ENCODE measurements at places on chromosomes 3 and 15.
A peak's percentile ranks its signal among the peaks of the same experiment; 100 is the strongest.

GRCh38 chr15:95664450-95664849, 666.0 kb upstream of the NR2F2 start:
- DNase-seq: no peak

GRCh38 chr3:178392511-178392926, 143.7 kb upstream of the KCNMB2 start:
- DNase-seq: no peak

DNA sequence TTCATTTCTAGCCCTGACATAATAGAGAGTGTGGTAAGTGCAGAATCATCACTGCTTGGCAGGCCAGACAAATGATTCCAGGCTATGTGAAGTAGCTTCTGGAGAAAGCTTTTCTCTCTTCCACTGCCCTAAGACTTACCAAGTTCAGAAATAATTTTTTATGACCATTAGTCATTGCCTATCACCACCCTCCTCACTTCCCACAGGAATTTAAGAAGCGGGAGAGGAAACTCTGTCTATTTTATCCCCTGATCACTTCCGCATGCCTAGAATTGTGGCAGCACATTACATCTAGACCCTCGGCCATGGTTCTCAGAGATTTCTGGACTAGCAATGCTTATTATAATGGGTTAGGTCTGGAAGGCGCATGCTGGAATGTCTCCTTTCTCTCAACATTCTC, 397.8 kb upstream of the NR2F2 start:
- no peak for DNase-seq

GRCh38 chr15:89472785-89473256, 23.6 kb downstream of the RHCG start:
- DNase-seq: peak; percentile 46

GRCh38 chr3:152729906-152730305, 105.0 kb upstream of the P2RY1 start:
- no peak for DNase-seq

DNA sequence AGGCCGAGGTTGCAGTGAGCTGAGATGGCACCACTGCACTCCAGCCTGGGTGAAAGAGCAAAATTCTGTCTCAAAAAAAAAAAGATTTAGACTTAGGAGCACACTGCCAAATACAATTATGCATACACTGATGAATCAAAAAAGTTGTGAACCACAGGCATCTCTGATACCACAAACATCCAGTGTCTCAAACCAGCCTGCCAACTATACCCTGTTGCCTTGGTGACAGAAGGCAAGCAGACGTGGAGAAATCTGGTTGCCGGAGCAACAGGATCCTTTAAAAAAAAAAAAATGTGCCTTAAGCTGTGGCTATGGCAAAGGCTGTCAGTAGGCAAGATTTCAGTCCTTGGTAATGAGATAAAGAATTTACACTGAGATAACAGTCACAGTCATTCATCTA, 202.3 kb downstream of the NEK10 start:
- DNase-seq: peak; percentile 36

DNA sequence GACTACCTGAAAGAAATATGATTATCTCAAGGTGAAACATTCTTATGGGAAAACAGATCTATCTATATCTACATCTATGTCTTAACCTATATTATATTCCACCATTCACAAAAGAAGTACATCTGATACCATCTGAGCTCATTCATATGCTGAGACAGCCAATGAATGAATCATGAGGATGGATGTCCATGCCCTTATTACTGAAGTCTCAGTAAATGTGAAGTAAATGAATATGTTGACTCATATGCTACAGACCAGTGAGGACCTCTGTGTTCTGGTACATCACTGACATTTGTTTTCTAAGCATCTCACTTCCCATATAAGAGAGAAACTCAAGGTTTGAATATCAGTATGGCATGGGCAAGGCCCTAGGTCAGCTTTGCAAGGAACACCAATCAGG, 311.2 kb upstream of the TMC3 start:
- no peak for DNase-seq

- DNase-seq: peak; percentile 41
These were observed 1.4 kb downstream of the LOXL1 start for GRCh38 chr15:73927476-73928240.

DNA sequence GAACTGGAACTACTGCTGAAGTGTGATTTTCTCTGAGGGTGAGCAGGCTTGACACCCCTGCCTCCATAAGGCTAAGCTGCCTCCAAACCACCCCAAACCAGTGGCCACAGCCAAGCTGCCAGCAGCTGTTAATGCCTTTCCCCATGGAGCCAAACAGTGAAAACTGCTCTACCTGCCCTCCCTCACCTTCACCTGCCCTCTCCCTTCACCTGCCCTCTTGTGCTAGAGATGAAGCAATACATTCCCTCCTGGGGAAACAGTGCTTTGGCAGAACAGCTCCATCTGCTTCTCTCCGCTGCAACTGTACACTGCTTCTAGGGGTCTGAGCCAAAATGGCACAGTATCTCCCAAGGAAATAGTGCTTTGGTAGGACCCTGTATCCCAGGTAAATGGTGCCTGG, 374.1 kb downstream of the FHIT start:
- DNase-seq: no peak

GRCh38 chr3:43616034-43616433, 5.8 kb downstream of the ANO10 start:
- DNase-seq: no peak

DNA sequence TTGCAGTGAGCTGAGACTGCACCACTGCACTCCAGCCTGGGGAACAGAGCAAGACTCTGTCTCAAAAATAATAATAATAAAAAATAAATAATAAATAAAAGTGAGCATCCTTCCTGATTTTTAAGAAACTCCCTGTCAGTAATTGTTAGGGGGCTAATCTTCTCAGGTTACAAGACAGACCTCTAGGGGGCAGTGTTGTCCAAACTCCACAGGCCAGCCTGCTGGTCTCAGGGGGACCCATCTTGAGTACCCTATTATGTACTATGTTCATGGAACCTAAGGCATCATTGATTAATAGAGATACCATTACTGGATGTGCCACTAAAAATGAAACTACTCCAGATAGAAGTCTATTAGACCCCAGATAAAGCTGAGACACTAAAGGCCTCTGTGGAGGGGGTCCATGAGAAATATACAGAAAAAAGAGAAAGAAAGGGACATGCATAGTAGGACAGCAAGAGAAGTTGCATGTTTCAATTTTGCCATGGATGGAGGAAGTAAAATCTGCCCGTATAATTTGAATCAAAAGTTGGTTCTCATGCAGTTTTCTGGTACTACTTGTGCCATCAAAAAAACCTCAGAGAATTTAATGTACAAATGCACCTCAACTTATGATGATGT, 85.5 kb upstream of the CDV3 start:
- no peak for DNase-seq

DNA sequence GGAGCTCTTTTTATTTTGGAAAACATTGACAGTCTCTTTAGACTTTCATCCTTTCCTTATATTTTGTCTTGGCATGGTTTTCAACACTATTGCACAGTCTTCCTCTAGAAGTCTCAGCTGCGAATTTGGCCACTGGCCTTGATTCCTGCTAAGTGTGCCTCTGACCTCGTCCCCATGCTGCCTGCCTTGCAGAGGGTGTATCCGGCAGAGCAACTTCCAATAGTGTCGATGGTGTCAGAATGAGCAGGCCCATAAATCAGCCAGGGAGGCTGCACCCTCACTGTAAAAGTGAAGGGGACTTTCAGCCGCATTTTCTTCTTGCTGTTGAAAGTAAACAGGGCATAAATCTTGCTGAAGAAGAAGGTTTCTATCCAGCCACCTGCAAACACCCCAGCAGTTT, 336.7 kb upstream of the TRIM42 start:
- no peak for DNase-seq

GRCh38 chr3:130950641-130951040, 56.8 kb downstream of the ATP2C1 start:
- no peak for DNase-seq

DNA sequence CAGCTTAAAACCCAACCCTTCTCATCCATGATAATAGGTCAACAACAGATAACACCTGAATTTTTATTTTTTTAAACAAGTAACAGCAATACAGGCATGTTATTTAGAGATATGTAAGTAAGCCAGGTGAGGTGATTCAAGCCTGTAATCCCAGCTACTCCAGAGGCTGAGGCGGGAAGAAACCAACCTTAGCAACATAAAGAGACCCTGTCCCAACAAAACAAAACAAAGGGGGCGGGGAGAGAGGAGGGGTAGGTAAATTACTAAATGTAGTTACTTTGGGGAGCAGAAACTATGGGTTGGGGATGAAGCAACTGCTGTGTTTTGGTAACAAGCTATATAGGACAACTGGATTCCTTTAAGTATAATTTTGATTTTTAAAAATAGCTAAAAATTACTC, 47.0 kb downstream of the GNB4 start:
- DNase-seq: no peak

GRCh38 chr3:42080453-42080872, 10.7 kb upstream of the TRAK1 start:
- DNase-seq: no peak

DNA sequence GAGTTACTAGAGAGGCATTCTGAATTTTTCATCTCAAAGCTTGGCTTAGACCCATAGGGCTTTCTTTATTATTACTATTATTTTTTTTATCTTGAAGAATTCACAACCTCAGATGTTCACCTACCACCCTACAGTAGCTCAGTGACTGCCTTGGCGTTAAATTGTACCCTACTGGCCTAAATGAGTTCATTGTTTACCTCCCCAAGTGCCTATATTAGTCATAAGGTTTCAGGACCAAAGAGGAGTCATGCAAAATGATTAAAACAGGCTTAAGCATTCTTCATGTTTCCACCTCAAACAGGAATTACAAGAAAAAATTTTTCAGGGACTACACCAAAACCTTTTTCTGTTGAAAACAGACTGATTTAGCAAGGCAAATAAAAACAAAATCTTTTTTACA, 751.5 kb downstream of the SQOR start:
- DNase-seq: no peak

- DNase-seq: no peak
These were observed 165.0 kb downstream of the SUCNR1 start for GRCh38 chr3:152038490-152038889.

GRCh38 chr15:54150255-54150654, 172.0 kb downstream of the UNC13C start:
- DNase-seq: no peak

DNA sequence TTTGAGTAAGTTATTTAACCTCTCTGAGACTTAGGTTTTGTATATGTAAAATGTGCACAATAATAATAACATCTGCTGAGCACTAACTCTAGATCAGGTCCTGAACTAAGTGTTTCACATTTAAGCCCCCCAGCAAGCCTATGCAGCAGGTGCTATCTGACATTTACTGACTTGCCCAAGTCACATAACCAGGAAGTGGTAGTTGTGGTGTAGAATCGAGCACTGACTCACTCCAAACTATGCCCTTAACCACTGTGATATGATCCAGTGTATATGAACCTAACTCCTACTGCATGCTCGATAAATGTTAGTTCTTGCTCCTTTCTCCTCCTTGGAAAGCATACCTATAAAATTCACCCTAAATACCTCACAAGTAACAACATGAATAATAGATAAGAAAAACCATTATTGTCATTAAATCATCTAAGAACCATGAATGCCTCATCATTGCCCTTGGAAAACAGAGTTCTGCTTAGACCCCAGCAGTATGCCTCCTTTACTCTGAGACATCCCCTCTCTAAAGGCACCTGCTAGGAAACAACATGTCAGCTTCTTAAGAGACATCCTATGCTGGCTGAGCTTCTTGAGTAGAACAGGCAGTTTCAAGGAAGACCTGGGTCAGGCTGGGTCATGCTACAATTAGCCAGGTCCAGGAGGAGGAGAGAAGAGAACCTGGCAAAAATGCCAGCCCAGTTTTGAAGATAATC, 3.0 kb upstream of the SHC4 start:
- no peak for DNase-seq

GRCh38 chr3:46383951-46384330, 13.2 kb downstream of the CCR5 start:
- no peak for DNase-seq

GRCh38 chr3:51682079-51682478, 11.0 kb downstream of the TEX264 start:
- DNase-seq: no peak

GRCh38 chr3:52873433-52874159, 23.8 kb downstream of the STIMATE start:
- no peak for DNase-seq

GRCh38 chr3:15918988-15919387, 121.2 kb upstream of the ANKRD28 start:
- no peak for DNase-seq

- no peak for DNase-seq
These were observed 222.1 kb upstream of the LMCD1 start for GRCh38 chr3:8279476-8279875.

DNA sequence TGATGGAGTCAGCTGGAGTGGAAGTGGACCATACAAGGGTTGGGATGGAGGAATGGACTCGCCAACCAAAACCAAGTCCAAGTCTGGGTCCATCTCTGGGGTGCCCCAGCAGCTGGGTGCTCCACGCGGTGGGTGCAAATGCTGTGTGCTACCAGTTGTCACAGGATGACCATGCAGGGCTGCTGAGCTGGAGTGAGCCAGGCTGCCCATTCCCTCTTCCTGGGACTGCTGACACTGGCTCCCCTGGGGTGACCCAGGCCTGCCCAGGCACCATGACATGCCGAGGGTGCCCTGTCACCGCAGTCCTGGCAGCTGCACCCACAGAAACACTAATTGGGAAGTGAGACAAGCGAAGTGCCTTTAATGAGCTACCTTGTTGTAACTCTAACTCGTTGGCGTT, 140.2 kb downstream of the TPRA1 start:
- no peak for DNase-seq

- no peak for DNase-seq
These were observed 20.1 kb upstream of the PLSCR5 start for GRCh38 chr3:146625186-146625775.

DNA sequence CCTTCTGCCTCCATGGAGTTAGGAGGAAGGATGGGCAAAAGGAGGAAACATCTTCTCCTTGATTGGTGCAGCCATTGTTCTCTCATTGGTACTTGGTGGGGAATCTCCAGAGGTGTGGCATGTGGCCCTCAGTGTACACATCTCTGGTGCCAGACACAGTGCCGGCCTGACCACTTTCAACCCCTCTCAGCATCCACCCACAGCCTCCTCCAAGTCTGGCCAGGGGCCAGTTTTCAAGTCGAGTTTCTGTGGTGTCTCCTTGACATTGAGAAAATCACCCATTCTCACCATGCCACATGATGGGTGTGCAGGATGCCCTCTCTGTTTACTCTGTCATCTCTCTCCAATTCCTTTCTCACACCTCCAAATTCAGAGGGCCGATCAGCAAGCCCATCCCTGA, 12.8 kb upstream of the FSIP1 start:
- no peak for DNase-seq

DNA sequence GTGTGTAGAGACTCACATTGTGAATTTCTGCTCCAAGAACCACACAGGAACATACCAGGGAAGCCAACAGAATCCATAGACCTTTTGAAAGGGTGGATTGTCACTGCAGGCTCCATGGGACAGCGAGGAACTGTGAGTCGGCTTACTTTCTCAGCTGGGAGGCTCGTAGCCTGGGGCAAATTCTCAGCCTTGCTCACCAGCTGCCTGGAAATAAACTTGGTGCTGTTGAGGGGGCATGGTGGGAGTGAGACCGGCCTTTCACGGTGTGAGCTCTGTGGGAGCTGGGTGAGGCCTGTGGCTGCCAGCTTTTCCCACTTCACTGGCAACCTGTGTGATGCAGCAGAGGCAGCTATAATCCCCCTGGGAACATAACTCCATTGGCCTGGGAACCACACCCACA, 146.6 kb upstream of the P2RY1 start:
- DNase-seq: no peak

- no peak for DNase-seq
These were observed 13.8 kb upstream of the STARD5 start for GRCh38 chr15:81337713-81338157.

GRCh38 chr3:154275292-154275691, 49.0 kb downstream of the DHX36 start:
- DNase-seq: no peak

GRCh38 chr3:41792806-41793205, 169.1 kb downstream of the ULK4 start:
- no peak for DNase-seq
